ENCODE measurements at places on chromosomes 3 and 15. TPM values are rescaled to one million over a fixed set of nuclear protein-coding genes. Genes with fewer than 3 reads are reported as not detected.

GRCh38 chr3:124209426-124209825 is 217.5 kb upstream of the ROPN1 start:
- no peaks in the 10 kb centered on the region for H3K27me3 ChIP-seq
- no peaks in the 10 kb centered on the region for H3K4me1 ChIP-seq
- no peak for DNase-seq
- H3K27ac ChIP-seq: no peak overlapping the region
- H3K36me3 ChIP-seq: no peaks in the 10 kb centered on the region

Gene TMEM108
- 3.5 TPM for total RNA-seq

Gene CP
- 1.1 TPM for total RNA-seq

Gene NANOGP8
- 91.5 TPM for total RNA-seq

Gene PRR20G
- 0.26 TPM for total RNA-seq
